LoVo (cell line): ENCODE measurements at places on chromosomes 12 and 14.

- DNase-seq = no peak
Observed at GRCh38 chr12:2541631-2542204, 253.1 kb upstream of the FKBP4 start.

DNA sequence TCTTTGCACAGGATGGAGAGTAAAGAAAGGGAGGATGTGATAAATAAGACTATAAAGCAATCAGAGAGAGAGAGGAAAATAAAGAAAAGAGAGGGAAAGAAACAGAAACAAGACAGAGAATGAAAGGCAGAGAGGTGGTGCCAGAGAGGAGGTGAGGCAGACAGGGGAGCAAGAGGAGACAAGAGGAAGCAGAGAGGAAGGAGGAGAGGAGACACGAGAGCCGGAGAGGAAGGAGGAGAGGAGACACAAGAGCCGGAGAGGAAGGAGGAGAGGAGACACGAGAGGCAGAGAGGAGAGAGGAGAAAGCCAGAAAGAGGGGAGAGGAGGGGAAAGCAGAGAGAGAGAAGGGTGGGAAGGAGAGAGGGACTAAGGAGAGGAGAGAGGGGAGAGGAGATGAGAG, 125.2 kb downstream of the PAPOLA start:
- DNase-seq = no peak

DNA sequence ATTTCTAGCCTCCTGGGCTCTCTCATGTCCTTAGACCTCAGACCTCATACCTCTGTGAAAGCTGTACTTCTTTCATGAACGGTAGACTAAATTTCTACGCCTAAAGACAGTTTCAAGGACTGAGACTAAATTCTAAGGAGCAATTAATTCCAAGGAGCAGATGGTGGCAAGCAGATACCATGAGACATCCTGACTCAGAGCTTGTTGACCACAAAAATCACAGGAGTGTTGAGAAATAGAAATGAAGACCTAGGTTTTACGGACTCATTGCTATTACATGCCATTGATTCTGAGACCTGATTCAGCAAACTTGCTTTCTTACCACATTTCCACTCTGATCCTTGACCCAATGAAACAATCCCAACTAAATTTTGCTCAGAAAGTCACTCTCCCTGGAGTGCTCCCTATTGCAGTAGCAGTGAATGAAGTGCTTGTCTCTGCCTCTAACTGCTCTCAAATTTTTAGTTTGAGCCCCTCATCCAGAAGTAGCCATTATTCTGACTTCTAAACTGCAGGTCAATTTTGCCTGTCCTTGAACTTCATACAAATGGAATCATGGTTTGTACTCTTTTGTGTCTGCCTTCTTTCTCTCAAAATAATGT, 52.0 kb downstream of the PEX5 start:
- no peak for DNase-seq

DNA sequence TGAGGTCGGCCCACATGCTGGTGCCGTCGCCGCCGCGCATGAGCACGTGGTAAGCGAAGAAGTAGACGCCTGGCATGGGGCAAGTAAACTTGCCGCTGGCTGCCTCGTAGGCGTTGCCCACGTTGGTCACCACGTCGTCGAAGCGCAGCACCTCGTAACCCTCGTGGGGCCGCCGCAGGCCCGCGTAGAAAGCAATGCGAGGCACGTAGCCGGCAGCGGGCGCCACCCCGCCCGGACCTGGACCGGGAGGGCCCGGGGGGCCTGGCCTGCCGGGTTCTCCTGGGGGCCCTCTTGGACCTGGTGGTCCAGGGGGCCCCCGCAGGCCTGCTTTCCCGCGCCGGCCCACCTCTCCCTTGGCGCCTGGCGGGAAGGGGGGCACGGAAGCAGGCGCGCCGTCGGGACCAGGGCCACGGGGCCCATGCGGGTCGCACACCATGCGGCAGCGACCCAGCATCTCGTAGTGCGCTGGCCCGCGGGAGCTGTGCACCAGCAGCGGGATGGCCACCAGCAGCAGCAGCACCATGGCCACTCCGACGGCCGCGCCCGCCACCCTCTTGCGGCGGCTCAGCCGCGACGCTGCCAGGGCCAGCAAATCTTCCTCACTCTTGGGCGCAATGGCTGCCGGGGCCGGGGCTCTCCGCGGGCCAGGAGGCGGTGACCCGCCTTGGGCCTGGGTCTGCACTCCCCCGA, 888 bp downstream of the C1QL4 start:
- DNase-seq = no peak

DNA sequence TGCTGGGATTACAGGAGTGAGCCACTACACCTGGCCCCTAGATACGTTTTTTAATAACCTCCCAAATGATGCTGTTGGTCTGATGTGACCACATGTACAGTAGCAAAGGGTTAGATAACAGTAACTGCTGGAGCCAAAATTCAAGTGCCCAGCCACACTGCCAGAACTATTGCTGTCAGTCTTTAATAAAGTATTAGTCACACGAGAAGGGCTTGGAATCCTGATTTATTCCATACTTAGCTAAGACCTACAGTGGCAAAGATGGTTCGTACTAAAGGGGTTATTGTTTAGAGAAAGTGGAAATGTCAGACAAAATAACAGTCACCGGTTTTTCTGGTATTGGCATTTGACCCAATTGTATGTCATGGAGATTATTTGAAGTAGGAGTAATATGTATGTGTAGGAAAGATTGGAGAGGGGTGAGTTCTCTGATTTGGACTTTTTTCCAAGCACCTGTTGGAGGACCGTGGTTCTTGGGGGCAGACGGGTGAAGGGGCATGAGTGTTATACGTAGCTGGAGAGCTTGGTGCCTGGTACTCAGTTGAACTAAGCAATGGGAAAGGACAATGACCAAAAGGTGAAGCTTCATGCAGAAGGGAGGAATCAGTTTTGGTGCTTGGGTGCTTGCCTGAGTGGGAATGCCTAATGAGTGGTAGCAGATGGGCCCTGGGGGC, 9.7 kb downstream of the TUBA1C start:
- no peak for DNase-seq

DNA sequence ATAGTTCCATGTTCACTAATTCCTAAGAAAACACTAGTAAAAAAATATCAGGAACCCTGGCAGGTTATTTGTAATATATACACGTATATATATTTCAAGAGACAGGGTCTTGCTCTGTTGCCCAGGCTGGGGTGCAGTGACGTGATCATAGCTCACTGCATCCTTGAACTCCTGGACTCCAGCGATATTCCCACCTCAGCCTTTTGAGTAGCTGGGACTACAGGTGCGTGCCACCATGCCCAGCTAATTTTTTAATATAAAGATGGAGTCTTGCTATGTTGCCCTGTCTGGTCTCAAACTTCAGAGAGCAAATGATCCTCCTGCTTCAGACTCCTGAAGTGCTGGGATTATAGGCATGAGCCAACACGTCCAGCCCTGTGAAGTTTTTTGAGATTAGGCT, 16.2 kb downstream of the GPRC5A start:
- no peak for DNase-seq

DNA sequence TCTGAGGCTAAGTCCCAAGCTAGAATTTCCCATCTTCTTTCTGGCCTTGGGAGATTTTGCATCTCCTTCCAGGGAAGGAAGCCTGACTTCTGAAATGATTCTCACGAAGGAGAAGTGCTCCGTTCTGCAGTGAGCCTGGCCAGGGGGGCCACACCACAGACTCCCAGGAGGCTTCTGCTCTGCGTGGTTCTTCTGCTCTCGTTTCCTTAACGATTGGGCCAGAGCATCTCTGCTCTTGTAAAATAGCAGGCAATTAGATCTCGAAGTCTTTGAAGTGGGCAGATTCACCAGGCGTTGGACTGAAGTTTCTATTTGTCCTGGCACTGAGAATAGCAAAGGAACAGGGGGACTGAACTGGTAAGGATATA, 6.7 kb upstream of the BATF start:
- no peak for DNase-seq

- DNase-seq = no peak
Observed at GRCh38 chr12:122872815-122873361, 23.0 kb downstream of the VPS37B start.

- peak; percentile 37 for DNase-seq
Observed at GRCh38 chr14:64800000-64800399, 79.7 kb downstream of the SPTB start.

- DNase-seq = no peak
Observed at GRCh38 chr12:25819691-25820090, 138.8 kb upstream of the RASSF8 start.

GRCh38 chr12:114662512-114663177, 21.3 kb downstream of the TBX3 start:
- DNase-seq = peak; percentile 90

DNA sequence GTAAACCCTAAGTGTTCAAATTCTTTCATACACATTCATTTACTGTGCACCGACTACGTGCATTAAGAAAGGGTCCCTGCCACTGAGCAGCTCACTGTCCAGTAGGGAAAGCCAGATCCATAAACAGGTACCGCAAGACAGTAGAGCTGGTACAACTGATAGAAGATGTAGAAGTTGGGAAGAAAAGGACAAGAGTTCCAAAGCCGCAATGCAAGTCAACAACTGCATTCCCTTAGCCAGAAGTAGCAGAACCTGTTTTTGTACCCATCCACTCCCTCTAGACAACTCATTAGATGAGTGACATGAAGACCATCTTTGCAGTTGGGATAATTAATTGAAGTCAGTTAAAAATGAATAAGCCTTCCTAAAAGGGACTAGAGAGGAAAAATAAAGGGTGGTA, 1.3 kb downstream of the SENP1 start:
- DNase-seq = peak; percentile 32

DNA sequence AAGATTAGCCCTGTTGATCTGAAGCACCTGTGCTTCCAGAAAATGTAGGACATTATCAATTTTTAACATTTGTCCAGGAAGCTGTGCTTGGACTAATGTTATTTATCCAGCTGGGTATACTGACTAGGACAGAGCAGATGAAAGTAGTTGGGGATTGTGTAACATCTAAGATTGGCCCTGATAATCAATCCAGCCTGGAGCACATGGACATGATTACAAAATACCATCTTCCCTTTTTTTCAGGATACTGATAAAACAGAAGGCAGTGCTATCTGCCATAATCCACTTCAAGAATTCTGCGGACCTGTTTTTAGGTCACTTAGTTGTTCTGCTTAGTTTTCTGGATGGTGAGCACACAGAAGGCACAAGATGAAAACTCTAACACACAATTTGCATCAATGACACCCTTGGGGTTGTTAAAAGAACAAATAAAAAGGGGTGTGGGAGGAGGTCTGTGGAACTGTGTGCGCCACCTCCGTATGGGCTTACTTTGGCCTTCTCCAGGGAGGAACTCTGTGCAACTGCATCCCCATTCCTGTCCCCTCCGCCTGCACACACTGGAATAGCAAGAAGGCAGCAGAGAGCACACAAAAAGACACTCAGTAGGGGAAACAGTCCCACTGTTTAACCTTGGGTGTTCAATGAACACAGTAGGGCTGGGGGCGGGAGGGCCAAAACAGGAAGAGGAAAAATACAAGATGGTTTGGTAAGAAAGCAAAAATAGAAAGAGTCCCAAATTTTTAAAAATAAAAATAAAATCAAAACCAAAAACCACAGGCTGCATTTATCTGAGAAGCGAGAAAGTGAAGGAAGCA, 31.1 kb upstream of the DUSP6 start:
- DNase-seq = no peak

- DNase-seq = no peak
Observed at GRCh38 chr14:51147183-51147582, 52.3 kb upstream of the TRIM9 start.

GRCh38 chr14:104244221-104245011, 106.0 kb downstream of the KIF26A start:
- DNase-seq = no peak

- DNase-seq = no peak
Observed at GRCh38 chr12:129152351-129153104, 299.2 kb downstream of the GLT1D1 start.

DNA sequence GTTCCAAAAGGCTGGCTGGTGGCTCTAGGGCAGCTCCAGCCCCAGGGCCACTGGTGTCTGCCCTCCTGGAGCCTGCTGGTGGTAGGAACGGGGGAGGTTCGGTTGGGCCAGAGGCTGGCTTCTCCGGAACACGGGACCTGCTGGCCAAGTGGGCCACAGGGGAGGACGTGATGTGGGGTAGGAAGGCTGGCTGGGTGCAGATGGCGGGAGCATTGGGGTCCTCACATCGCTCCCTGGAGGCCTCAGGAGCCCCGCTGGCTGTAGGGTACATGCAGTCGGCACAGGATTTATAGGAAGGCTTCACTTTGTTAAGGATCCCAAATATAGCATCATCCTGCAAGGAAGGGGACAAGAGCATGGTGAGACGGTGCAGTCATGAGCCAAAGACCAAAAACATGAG, 57.6 kb upstream of the CORO1C start:
- no peak for DNase-seq

DNA sequence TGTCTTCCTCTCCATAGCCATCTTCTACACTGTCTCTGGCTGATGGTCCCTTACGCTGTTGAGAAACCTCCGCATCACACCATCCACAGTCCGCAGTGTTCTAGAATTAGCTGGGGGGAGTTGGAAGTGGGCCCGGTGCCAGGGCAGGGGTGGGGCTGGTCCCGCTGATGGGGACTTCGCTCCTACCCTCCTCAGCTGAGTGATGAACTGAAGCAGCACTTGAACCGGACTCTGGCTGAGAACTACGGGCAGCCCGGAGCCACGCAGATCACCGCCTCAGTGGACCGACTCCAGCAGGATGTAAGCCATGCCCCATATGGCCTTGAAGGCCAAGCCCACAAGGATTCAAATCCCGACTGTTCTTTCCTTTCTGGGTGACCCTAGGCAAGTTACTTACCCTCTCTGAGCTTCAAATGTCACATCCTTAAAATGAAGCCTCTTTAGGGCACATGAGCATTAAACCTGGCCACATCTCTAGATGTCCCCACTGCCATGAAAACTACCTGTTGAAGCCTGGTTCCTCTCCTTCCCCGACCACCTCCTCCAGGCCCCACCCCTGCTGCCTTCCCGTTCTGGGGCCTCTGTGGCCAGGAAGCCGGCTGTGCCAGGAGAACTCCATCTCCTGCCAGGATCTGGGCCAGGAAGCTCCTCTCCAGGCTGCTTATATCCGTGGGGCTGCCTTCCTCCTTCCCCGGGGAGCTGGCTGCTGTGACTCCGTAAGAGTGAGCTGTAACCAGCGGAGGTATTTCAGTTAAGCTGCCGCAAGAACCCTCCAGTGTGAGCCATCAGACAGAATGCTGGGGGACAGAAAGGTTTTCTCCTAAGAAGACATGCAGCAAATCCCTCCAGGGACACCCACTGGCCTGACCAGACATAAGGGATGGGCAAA, 53.1 kb downstream of the TSPAN11 start:
- DNase-seq = no peak
